Activated CD4-positive, alpha-beta T cell treated with anti-CD3 and anti-CD28 coated beads for 24 hours (primary cell): ENCODE measurements at places on chromosomes 1 and 21.

DNA sequence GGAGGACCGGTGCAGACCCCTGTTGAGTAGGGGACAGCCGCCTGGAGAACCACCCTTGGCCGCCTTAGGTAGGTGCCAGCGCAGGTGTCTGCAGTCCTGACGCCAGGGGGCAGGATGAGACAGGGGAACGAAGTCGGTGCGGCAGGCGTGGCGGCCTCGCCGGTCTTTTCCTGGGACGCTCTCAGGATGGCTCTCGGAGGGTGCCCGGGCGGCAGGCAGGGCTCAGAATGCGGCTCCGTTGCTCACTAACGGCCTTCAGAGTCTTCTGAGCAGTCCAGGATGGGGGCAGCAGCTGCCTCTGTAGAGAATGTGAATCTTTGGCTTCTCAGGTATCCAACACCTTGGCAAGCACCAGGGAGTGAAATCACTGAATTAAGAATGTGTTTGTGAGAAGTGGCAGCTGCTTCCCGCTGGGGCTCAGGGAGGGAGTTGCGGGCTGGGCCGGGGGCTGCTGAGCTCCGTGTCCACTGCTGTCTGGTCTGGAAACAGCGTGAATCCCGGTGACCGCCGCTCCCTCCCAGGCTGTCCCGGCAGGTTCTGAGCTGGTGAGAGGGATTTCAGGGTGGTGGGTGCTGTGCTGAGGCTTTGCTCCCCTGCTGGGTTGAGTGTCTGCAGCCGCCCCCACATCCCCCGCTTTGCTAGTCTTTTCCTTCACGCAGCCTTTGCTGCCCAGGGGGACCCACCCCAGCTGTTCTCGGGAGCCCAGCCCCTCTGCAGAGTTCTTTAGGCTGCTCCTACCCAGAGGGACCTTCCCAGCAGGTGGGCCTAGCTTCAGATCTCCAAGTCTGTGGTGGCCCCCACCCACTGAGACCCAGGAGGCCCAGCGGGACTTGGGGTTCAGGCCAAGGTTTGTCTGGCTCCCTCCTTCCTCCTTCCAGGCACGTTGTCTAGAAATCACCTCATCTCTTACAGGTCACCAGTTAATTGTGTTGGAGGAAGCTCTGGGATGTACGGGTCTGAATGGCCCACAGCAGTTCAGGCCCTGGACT lies 11.1 kb upstream of the C1orf174 start:
- peak; percentile 76 for DNase-seq

DNA sequence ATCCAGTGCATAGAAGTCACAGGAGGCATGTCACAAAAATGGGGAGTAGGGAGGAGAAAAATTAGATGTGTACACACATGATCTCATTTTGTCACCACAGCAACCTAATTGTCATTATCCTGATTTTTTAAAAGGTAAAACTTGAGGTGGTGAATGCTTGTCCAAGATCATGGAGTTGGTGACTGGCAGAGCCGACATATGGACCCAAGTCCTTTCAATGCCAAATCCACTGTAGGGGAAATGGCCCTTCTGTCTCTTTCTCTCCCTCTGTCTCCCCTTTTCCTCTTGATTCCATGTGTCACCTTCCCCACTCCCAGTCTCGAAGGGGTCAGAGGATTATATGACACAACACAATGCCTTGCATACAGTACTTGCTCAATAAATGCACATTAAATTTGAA lies 65.7 kb upstream of the JUN start:
- no peak for DNase-seq

DNA sequence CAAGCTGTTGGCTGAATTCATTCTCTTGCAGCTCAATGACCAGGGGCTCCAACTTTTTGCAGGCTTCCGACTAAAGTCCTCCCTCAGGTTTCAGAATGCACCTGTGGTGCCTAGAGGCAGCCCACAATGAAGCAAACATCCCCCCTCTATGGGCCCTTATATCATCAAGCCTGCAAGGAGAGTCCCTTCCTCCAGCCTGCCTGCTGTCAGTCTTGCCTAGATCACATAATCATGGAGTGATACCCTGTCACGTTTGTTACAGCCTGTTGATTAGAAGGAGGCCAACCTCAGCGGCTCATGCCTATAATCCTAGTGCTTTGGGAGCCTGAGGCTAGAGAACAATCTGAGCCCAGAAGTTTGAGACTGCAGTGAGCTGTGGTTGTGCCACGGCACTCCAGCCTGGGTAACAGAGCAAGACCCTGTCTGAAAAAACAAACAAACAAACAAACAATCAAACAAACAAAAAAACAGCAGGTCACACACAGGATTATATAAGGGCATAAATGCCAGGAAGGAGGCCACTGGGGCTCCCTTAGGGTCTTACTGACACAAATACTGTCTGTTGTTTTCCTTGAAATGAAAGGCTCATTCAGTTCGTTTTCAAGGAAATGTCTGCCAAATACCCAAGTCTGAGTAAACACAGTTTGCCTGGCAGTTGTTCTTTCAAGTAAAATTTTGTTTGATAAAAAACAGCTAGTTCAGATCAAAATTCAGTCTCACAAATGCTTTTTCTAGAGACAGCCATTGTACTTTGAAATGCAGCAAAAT lies 4.7 kb upstream of the SPRR3 start:
- DNase-seq, result no peak

GRCh38 chr1:67632811-67633655 lies 52.0 kb upstream of the GADD45A start:
- no peak for DNase-seq

DNA sequence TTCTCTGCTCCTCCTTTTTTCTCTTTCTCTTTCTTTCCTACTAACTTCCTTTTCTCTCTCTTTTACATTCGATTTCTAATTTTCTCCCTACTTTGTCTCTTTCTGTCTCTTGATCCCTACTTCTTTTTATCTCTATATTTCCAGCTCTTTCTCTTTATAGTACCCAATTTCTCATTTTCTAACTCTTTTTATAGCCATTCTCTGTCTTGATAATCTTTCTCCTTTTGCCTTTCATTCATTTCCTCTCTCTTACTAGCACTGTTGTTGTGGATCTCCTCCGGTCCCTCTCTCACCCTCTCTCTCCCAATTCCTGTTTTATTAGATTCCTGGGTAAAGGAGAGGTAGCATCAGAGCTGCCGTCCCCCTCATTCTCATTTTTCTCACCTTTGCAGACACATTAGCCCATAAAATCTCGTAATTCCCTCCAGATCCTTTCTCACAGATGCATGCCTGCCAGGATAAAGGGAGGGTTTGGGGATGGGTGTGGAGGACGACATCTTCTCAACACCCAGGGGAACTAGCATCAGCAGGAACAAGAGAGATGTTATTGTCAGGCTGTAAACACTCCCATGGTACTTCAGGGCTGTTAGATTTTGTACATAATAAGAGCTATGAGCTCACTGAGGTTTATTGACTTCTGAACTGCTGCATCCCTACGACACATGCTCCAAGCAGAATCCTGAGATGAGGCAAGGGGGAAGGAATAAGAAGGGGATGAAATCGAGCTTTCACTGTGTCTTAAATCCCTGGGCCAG lies 159.0 kb upstream of the GALNT2 start:
- DNase-seq, result no peak

DNA sequence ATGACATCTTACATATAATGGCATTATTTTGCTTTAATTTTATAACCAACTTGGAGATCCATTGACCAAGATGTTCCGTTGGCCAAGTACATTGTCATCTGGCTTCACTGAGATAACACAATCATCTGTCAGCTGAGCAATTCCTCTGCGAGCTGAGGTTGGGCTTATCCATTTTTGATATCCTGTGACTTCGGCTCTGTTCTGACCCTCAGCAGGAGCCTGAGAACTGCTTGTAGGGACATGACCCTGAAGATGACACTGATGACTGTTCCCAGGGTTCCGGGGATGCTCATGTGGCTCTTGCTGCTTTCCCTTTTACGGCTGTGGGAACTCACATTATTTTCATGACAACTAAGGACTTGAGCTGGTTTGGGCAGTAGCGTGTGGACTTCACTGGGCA lies 51.2 kb downstream of the TLR5 start:
- DNase-seq, result no peak

DNA sequence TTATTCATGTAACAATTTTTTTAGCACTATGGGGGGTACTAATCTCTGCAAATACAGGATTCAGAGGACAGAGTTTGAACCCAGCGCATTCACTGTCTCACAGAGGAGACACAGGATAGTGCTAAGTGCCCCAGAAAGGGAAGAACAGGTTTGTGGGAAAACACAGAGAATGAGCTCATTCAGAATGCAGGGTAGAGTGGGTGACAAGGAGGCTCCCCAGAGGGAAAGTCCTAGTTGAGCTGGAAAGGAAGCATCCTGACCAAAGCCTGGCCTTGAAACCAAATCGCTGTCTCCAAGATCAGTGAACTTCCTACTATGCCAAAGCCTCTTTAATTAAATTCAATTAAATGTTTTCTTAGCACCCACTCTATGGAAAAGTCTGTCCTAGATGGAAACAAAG lies 19.0 kb upstream of the RGS2 start:
- DNase-seq, result no peak

DNA sequence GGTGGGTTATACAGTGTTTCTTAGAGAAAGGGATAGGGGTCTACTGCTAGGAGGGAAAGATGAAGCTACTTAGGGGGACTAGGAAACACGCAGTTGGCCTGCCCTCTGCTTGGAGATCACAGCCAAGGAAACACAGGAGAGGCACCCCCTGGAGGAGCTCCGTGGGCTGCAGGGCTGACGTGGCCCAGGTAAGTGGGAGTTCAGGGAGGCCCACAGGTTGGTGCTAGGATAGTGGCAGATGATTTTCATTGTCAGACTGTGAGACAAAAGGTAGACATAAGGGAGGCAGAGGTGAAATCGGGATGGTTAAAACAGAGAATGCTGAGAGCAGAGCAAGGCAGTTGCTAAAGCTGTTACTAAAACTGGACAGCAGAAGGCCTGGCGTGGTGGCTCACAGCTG lies 463.0 kb downstream of the DSCAM start:
- no peak for DNase-seq

GRCh38 chr1:211329764-211330201 lies 3.1 kb downstream of the TRAF5 start:
- no peak for DNase-seq

DNA sequence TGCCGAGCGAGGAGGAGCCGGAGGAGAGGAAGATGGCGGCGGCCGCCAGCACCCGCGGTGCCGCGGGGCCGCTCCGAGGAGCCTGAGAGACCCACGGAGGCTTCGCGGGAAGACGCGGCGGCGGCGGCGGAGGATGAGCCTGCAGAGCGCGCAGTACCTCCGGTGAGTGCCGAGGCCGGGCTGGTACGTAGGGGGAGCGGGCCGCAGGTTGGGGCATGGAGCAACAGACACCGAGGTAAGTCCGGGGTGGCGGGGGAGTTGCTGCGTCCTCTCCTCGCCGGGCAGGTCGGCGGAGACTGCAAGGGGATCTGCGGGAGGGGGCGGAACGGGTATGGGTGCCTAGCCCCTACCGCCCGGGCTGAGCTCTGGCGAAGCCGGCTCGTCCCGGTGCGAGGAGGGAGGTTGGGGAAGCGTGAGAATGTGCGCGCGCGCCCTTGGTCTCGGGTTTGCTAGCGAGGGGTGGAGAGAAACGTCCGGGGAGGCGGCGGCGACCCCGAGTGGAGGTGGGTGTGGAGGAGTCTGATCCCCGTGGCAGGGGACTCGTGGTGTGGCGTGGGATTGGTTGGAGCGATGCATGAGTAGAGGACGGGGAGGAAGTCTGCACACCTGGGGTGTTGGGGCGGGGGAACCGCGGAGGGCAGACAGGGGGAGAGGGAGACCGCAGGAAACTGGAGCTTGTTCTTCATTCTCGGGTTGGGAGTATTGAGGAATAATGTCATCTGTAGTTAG lies at the start of gene SMG7:
Gene SMG7, plus strand, starts transcription at position 12 of the 729 bp plus-strand sequence. Its CDS starts 122 bp downstream, at position 134.
- DNase-seq, result no peak

GRCh38 chr21:34343838-34344381 lies 19.9 kb upstream of the KCNE2 start:
- DNase-seq, result no peak

DNA sequence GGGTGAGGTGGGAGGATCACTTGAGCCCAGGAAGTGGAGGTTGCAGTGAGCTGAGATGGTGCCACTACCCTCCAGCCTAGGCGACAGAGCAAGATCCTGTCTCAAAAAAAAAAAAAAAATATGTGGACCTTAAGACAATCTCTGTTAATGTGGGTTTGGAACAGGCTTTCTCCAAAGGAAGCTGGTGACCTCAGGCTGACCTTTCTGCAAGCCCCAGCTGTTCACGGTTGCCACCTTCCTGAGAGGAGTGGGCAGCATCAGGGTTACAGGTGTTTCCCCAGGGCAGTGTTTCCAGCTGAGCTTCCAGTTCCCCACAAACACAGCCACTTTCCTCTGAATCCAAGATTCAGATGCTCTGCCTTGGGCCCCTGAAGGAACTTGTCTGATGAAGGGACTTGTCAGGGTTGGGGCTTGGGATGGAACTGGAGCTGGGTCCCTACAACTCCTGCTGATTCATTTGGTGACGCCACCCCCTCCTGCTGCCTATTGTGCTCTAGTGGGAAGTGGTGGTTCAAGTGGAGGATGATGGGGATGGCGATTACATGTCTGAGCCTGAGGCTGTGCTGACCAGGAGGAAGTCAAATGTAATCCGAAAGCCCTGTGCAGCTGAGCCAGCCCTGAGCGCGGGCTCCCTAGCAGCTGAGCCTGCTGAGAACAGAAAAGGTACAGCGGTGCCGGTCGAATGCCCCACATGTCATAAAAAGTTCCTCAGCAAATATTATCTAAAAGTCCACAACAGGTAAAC lies 1.9 kb downstream of the ZBTB48 start:
- no peak for DNase-seq

DNA sequence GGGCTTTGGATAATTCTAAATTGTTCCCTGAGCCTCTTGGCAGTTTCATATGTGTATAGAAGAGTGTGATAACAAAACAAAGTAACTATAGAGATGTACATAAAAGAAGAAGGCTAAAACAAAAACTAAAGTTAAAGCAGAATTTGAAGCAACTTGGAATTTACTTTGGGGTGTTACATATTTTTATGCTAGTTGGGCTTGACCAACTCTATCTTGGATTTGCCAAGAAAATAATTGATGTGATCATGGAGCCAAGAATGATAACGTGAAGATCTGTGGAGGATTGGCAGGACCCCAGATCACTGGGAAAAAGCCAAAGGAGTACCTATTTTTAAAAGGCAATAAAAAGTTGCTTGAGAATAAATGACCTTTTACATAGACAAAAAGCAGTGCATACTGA lies 206.9 kb downstream of the LMO4 start:
- no peak for DNase-seq

GRCh38 chr1:202998836-202999750 lies 8.1 kb upstream of the TMEM183A start:
- peak; percentile 51 for DNase-seq

GRCh38 chr1:212683357-212683722 lies 16.3 kb downstream of the BATF3 start:
- DNase-seq, result no peak

DNA sequence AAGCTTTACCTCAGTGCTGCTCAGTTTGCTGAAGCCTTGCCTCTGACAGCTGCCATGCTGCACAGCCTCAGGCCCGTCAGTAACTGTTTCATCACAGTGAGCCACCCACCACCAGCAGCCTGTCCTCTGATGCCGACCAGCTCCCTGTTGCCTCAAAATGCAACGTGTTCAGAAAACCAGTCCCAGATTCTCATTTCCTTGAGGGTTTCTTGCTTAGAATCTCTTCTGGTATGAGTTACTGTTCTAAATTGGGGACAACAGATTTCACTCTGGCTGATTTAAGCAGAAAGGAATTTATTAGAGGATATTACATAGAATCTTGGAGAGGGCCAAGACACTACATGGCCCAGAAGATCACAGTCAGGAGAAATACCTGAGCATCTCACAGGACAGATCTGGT lies 11.0 kb downstream of the UBL4B start:
- DNase-seq, result no peak
